Vagina (tissue), 2 donors: ENCODE measurements at places on chromosomes 4 and X. TPM values are rescaled to one million over a fixed set of nuclear protein-coding genes. Genes with fewer than 3 reads are reported as not detected.

GRCh38 chr4:87947381-87948160 is 27.9 kb upstream of the SPP1 start:
- DNase-seq, result no peak

GRCh38 chrX:48826135-48826875 is at the start of gene ERAS:
Gene ERAS (plus strand): TSS chrX:48826513. CDS start chrX:48829124, 2,611 bp downstream.
- DNase-seq, result no peak

ZNF732 gene
- 0.98 TPM for total RNA-seq

- no peak for DNase-seq
Observed at GRCh38 chr4:87196146-87196545, 24.3 kb downstream of the KLHL8 start.

GRCh38 chr4:60128888-60129287 is 1071.2 kb upstream of the ADGRL3 start:
- DNase-seq, result no peak

PNMA6E gene
- total RNA-seq, result not detected

- DNase-seq, result no peak
Observed at GRCh38 chr4:165721815-165722214, 151.2 kb upstream of the TLL1 start.

DNA sequence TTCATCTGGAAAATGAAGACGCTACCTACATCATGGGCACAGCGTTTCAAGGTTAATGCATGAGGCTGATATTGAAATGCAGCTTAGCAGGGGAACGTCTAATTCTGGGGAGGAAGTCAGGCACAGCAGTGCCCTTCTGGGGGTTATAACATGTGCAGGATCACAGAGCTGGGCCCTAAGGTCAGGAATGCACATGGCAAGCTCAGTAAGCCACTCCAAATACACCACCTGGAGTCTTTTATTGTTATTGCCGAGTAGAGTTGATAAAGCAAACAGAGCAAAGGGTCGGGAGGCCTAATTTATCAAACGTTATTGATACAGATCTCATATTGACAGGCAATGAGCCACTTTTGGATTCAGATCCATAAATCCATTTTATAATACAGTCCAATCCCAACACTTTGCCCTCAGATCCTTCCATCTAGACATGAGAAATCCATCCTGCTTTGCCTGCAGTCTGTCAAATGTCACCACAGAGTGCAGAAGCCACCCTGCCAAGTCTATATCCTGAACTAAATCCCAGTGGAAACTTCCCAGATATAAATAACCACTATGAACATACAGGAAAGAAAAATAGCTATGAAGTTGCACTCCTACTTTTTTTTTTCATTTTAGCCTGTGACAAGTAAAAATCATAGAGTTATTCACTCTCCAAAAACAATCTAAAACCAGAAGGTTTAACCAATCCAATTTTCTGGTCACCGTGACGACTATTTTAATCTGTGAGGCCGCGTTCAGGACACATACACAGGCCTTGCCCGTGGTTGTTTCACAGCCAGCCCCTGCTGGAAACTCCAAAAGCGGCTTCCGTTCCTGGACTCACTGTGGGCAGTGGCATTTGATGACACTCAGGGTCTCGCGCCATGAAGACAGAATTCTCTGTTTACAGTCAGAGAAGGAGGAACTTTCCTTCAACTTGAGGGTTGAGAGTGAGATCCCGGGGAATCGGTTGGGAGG is 335.4 kb downstream of the DHX15 start:
- no peak for DNase-seq

DNA sequence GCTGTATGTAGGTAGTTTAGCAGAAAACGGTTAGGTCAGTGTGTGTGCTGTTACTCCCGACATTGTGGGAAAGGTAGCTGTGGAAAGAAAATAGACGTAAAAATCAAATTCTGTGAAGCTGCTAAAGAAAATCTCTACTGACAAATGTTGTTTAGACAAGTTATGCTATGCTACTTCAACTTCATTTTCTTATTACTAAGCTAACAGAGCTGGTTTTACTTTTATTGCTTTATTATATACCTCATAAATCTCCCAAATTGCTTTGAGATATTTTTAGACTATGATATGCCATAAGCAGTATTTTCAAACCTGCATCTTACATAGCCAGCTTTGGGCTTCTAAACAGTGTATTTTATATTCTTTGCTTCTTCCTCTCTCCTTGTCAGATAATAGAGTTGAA is 108.2 kb upstream of the PACRGL start:
- no peak for DNase-seq

GRCh38 chr4:61203436-61203790 is 3.3 kb downstream of the ADGRL3 start:
- no peak for DNase-seq

LDB2 gene
- total RNA-seq, result 70.0 TPM

- DNase-seq, result no peak
Observed at GRCh38 chr4:67104145-67104544, 441.2 kb downstream of the CENPC start.

GRCh38 chr4:77201343-77201742 is 44.3 kb downstream of the CCNG2 start:
- no peak for DNase-seq

DNA sequence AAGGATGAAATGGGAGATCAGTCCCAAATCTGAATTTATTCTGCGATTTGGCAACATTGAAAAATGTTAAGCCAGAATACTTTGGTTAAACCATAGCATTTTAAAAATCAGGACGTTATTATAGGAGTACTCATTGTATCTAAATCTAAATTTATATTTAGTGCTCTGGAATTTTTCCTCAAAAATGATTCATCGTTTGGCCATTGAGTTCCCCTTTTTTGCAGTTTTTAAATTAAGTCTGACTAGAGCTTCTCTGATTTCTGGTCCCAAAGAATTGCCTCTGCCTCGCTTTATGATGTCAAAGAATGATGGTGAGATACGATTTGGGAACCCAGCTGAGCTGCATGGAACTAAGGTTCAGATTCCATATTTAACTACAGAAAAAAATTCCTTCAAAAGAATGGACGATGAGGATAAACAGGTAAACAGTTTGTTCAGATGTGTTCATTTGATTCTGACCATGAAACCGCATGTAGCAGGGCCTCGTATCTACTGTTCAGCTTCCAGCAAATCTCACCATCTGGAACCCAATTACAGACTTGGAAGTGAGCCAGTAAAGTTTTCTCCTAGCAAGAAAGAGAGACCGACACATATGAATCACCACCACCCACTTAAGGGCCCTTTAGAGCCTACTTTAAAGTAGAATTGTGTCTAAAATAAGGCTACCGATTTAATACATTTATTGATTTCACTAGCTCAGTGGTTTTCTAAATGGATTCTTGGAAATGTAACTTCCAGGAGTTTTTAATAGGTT is 75.6 kb downstream of the REPS2 start:
- DNase-seq, result no peak

TMEM150C gene
- total RNA-seq, result 10.6 TPM

GRCh38 chr4:1558205-1558604 is 125.9 kb downstream of the FAM53A start:
- no peak for DNase-seq

- DNase-seq, result no peak
Observed at GRCh38 chr4:156021298-156021697, 67.6 kb upstream of the CTSO start.

DNA sequence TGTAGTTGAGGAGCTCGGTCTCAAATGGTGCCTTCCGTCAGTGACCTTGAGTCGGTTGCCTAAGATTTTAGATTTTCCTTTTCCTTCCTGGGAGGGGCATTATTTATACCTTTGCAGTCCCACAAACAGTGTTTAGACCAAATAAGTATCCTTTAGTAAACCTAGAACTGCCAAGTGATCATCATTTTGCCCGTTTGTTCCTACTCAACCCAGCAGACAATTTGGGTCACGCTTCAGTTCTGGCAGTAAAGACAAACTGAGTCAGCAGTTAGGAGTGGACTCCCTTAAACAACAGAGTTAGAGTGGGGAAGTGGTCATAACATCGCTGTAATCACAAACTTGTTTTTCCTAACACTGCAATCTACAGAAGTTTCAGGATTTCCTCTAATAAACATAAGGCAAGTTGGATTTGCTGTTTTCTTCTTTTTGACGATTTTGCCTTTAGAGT is 777 bp upstream of the WDFY3 start:
- no peak for DNase-seq

DNA sequence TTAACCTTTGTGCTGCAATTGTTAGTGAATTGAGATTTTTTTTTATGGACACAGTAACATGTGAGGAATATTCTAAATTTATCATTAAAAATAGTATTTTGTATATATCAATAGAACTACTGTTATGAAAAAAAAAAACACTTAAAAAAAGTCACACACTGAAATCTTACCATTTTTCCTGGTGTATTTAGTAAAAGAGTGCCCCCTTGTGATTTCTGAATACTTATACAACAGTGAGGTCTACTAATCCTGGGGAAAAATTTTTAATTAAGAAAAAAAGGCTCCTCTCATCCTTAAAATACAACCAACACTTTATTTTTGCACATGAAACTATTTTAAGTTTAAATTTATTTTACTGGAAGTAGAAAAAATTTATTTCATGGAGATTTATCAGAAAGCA is 56.4 kb upstream of the SPOCK3 start:
- no peak for DNase-seq

TSPAN5 gene
- 15.5 TPM for total RNA-seq

DNA sequence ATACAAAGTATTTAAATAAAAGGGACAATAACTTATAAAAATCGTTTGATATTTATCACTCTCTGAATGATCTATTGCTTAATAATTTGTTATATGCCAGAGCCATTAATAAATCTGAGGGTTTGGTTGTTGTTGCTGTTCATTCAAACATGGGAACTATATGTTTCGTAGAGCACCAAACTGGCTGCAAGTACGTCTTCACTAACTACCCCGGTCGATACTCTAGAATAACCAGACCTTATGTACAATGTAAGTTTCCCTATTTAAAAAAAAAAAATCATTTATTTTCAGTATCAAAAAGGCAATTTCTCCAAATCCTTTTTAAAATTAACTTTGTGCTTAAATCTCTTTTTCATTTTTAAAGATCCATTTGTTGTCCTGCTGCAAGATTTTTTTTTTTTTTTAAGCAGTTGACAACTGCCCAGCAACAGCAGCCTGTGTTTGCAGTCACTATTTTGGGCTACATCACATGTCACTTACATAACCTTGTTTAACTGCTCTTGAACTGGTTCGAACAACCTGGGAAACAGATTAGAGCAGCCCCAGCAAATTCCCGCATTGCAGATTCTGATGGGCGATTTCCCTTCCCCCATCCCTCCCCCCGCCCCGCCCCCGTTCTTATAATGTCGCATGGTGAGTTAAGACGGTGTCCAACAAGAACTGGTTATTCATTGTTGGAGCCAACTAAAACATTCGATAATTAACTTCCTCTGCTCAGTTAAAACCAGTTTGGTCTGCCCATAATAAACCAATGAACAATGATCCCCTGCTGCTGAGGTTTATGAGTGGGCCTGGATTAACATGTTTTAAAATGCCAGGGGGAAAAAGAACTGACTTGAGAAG is 238.9 kb downstream of the NR3C2 start:
- DNase-seq, result no peak

GRCh38 chr4:40923316-40924095 is 173.8 kb downstream of the NSUN7 start:
- no peak for DNase-seq

DNA sequence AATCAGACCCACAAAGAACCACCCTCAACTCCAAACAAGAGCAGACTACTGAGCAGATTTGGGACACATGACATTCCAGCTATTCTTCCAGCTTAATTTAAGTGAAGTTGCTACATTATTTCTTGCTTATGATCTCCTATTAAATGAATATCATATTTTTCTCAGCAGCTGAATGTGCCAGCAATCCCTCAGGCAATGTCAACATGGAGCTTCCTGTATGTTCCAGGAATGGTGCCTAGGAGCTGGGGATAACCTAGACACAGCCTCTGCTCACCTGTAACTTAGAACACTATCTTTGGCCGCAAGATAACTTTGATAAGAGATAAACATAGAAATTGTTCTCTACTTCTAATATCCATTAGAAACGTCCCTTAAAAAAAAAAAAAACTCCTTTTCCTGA is 274.4 kb upstream of the RASGEF1B start:
- DNase-seq, result no peak

DNA sequence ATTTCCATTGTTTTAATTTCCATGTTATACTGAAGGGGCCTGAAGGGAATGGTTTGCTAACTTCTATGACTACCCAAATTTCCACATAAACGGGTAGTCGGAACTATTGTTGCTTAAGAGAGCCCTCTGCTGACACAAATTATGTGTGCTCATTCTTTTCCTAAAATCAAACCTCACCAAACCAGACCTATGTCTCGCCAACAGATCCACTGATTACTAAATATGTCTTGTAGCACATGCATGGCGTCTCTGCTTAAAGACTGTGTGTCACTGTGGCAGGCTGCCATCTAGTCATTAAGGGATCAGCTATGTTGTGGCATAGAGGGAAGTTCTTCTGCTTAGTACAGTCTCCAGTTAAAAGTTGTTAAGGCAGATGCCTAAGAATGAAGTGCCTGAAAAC is 25.1 kb downstream of the PIR start:
- DNase-seq, result no peak

DNA sequence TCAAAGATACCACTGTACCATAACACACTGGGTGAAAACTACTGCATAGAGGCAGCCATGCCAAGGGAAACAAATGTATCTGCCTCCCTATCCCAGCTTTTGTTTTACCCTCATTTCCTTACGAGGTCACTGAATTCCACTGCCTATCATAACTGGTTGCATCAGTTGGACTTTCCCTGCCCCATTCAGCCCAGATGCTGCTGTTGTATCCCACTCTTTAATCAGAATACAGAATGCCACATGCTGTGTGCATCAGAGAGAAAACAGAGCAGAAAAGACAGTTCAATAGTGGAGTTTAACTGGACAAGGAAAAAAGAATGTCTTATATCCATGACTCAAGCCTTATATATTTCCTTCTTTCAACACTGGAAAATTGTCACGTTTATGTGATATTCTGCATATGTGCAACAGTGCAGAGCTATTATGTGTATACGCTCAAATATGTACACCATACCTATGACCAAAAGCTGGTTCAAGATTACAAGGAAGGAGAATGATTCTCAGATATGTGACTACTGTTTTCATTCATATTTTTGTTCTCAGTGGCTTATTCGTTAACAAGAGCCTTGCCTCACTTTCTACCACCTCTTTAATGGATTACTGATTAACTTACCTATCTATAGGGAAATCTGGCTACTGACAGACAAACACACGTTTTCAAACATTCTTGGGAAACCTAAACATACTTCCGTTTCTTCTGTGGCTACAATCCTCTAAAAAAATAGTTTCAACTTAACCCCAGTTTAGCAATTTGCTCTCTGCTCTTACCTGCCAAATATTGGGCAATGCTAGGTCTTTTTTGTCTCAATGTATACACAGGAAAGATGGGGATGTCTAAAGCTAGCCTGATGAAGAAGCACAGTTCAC is 378.9 kb downstream of the SMARCA1 start:
- DNase-seq, result no peak
